RPMI8226 (cell line): ENCODE measurements at places on chromosomes 7 and 10.
A peak's percentile ranks its signal among the peaks of the same experiment; 100 is the strongest.

GRCh38 chr10:73228247-73228646, 18.8 kb downstream of the DNAJC9 start:
- no peak for DNase-seq

DNA sequence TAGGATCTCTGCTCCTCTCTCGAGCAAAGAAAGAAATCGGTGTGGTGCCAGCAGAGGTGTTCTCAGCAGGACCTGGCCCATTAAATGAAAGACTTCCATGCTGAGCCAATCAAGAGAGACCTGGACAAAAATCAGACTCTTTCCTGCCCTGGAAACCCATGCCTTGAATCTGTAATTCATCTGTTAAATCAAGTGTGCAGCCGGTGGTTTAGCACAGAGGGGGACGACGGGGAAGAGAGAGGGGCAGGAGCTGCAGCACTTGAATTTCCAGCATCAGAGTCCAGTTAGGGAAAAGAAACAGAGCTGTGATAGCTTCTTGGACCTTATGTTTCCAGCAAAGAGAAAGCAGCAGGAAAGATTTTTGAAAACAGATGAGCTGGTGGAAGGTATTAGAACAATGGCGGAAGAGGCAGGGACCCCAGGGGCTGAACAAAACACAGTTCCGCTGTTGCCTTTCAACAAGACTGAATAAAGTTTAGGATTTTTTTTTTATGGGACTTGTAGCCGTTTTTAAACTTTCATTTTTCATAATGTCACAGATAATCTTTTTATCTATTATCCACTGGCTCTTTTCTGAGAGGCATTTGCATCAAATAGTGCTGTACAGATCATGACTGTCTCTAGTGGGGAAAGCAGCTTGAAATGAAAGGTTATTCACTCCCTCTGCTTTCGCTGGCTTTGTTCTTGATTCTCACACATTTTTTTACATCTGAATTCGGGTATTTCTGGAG, 543.6 kb upstream of the GALNT17 start:
- no peak for DNase-seq

GRCh38 chr7:33789871-33790630, 115.3 kb upstream of the BMPER start:
- no peak for DNase-seq

GRCh38 chr10:132223156-132223590, 36.4 kb downstream of the DPYSL4 start:
- peak; percentile 73 for DNase-seq

- DNase-seq: no peak
Observed at GRCh38 chr7:93890464-93891068, at the start of gene TFPI2. TSS of gene TFPI2 (minus strand) at chr7:93890753. CDS start at chr7:93890678, 75 bp downstream.

DNA sequence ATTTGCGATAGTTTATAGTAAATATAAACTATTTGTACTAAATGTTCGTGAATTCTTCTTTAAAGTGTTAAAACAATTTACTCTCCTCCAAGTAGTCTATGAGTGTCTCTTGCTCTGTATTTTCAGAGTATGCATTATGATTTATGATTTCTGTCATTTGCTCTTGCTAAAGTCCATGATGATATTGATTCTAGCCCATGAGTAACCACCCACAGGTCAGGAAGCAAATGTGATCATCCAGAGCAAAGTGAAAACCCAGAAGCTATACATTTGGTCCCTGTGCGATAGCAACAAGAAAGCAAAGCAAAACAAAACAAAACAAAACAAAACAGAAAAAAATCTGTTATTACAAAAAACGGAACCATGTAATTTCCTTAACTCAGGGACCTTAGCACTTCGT, 225.9 kb downstream of the HDAC9 start:
- DNase-seq: no peak

GRCh38 chr10:113347508-113347907, 205.3 kb upstream of the HABP2 start:
- no peak for DNase-seq

DNA sequence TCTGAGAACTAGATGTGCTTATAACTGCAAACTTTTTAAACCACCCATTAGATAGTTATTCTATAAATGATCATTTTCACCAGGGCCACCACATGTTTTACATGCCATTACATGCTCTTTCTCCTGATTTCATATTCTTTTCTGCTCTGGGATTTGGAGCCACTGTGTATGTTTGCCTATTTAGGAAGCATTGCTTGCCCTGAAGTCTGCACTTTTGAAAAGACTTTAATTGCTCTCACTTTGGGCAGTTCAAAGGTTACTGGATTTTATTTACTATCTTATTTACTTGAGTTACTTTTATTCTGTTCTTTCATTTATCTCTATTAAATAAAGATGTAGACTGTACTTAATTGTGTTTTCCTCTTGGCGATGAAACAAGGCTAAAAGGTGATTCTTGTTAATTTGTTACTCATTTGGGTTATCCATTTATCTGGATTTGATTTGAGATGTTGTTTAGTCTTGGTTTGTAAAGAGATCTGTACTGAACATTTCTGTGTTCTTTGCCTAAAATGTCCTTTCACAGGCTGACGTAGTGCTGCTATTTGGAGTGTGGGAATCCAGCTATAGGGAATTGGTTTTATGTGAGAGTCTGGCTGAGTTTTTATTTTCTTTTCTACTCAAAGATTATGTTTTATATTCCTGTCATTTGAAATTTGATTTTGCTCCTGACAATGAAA, 88.8 kb downstream of the SUGCT start:
- DNase-seq: no peak

DNA sequence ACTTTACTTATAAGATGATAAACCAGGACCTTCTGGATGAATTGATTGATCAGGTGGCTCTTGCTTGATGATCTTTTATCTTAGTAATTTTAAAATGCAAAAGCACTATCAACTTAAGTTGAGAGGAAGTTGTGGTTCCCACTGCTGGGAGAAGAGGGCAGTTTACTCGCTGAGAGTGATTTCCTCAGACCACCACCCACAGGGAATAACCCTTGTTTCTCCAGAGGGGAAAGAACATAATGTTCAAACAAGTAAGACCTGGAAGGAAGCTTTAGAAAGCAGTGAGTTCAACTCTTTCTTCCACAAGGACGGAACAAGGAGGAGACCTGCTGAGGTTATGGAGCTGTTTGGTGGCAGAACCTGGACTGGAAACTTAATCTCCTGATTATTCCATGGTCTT, 138.7 kb downstream of the FAM204A start:
- no peak for DNase-seq

DNA sequence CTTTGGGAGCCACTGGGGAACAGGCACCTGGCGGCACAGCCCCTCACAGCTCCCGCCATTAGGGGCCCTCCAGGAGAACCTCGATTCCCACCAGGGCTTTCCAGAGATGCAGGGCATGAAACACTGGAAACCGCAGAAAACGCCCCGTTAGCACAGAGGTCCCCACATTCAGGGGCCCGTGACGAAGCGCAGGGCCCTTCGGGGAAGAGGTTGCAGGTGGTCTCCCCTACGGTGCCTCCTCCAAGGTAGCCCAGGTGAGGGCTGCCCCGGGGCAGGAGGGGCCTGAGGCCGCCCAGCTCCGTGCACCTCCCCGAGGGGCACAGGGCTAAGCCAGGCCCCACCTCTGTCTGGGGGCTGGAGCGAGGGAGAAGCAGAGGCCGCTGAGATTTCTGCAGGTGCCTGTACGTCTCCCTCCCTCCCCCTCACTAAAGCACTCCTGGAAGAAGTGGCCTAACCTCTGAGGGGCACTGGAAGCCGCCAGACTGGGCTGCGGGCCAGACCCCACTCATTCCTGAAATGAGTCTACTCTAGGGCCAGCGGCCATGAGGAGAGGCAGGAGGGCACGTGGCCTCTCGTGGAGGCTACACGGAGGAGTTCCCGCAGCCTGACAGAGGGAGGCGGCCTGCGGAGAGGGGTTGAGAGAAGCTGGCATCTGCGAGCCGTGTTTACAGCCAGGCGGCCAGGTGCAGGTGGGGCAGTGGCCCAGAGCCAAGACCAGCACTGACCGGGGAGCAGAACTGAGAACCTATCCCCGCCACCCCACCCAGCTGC, 6.9 kb downstream of the PDGFA start:
- peak; percentile 99 for DNase-seq

DNA sequence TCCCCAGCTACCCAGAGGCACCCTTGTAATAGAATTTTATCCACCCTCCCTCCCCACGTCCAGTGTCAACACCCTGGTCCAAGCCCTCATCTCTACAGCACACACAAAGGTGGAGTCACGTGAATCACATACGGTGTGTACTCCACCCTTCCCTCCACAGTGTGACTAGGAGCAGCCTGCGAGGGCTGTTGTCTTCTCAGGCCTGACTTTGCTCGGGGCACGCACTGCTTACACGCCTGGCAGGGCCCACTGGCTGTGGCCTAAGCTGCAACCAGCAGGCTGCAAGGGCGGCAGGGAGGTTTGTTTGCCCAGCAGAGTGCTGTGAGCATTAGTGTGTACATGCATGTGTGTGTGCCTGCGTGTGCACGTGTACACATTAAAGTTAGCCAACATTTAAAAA, 93.7 kb downstream of the COBL start:
- no peak for DNase-seq

DNA sequence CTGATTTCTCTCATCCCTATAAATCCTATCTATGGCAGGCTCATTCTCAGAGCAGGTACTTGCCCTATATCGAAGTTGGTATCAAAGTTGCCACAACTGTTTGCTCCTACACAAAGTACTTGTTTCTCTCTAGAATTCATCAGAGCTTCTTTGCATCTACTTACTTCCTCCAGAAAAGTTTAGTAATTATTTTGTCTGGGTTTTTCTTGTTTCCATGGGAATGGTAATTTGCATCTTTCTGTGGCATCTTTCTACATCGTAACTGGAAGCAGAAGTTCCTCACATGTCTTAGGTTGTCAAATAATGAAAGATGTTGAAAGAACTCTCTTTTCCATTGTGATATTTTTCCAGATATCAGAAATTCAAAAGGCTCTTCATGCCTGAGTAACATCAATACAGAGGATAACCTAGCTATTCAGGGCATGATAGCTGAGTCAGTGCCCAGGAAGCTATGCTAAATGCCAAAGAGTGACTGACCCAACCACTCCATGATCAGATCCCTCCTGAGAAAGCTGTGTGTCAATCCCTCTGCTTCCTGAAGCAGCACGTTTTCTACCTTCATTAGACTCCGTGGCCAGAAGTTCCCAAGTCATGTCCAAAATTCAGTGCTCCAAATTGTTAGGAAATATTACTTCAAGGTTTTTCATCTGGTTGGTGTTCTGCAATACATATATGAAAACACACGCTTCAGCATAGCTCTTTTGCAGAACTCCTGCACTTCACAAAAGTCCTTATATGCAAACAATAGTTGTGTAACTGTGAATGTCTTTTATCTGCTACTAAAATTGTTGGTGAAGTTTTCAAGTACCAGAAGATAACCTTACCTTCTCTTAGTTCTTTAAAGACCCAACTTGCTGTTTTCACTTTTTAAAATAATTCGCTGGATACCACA, 216.5 kb downstream of the VTI1A start:
- no peak for DNase-seq

GRCh38 chr10:71726580-71727104, 7.1 kb upstream of the C10orf105 start:
- peak; percentile 44 for DNase-seq

DNA sequence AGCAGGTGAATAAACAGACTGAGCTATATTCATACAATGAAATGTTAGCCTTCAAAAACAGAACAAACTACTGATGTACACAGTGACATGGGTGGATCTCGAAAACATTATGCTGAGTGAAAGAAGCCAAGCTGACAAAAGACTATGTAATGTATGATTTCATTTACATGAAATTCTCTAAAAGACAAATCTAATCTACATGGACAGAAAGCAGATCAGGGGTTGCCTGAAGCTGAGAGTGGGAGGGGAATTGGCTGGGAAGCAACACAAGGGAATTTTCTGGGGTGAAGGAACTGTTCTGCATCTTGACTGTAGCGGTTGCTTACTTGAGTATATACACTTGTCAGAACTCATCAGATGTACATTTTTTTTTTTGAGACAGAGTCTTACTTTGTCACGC, 121.7 kb upstream of the SVIL start:
- no peak for DNase-seq

DNA sequence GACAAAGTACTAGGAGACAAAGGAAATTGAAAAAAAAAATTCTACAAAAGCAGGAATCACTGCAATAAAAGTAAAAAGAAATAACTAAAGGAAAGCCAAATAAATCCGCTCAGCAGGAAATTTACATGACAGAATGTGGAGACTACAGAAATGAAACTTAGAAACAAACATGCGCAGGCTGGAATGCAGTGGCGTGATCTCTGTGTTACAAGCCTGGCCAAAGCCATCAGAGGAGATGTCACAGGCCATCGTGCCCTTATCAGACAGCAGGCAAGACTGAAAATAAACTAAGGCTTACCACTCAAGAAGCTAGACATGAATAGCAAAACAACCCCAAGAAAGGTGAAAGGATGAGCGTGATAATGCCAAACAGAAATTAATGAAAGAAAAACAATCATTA, 6.3 kb upstream of the CAMK2B start:
- no peak for DNase-seq

DNA sequence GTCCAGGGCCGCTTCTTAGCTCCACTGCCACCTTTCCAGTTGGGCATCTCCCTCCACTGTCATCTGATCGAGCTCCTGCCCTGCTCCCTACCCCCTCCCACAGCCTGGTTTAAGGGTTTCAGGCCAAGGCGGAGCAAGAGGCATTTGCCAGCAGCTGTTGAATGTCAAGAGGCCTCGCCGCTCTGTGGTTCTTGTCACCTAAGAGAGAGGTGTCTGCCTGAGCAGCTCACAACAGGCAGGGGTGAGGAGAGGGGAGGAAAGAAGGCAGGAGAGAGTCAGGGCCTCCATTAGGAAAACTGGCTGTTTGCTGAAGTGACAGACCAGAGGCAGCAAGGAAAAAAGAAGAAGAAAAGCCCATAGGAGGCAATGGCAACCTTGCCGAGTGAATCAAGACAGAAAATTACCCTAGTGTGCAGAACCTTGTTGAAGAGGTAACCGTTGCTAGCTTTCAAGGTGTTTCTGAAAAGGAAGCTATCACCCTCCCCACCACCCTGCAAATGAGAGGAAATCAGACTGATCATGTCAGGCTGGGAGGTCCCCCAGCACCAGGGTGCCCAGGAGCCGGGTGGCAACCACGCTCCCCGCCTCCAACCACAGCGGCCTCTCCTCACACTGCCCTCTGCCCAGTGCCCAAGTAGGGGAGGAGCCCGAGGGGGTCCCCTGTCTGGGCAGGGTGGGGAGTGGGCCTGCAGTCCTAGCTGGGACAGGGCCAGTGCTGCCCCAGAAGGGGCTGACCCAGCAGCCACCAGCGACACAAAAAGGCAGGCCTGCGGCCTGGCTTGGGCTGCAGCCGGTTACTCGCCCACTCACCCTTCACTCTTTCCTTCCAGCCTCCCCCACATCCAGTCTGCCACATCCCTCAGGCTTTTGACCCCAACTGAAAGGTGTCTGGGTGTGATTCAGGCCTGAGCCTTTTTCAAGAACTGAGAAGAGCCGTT, 7.1 kb downstream of the GATA3 start:
- DNase-seq: no peak

GRCh38 chr7:52635021-52635420, 400.4 kb upstream of the POM121L12 start:
- no peak for DNase-seq

DNA sequence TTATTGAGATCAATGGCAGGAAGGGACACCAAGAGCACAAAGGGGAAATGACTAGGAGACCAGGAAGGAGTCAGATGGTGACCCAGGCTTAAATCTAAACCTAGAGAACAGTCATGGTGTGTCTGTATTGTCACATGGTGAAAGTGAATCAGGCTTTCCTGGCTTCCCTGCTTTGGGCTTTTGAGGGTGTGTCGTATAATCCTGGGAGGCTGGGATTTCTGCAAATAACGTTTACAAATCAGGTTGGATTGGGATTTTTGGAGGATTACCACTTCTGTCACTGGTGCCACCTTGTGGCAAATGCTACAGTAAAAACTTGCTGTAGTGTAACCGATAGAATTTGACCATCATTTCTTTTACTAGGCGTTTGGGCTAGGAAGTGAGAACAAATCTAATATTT, 502.6 kb downstream of the NRG3 start:
- DNase-seq: no peak

- DNase-seq: no peak
Observed at GRCh38 chr7:123126171-123126570, 73.6 kb downstream of the SLC13A1 start.
